Nasal cavity respiratory epithelium epithelial cell of viscerocranial mucosa (primary cell): ENCODE measurements at places on chromosomes 3 and 15. TPM values are rescaled to one million over a fixed set of nuclear protein-coding genes. Genes with fewer than 3 reads are reported as not detected.

The SYNPR gene
- not detected in 2 replicates for total RNA-seq

The PRRT3 gene
- 0.34 and 0.71 TPM in 2 replicates for total RNA-seq

The SEMA7A gene
- total RNA-seq = 14.0 and 20.9 TPM in 2 replicates

The SMCO1 gene
- total RNA-seq = not detected in 2 replicates

The ATP10A gene
- under 0.01 and 1.00 TPM in 2 replicates for total RNA-seq

The TRPM1 gene
- under 0.01 and 0.68 TPM in 2 replicates for total RNA-seq

The SNTN gene
- not detected in 2 replicates for total RNA-seq
